RPMI7951 (cell line): ENCODE measurements at places on chromosomes 2 and 18. TPM values are rescaled to one million over a fixed set of nuclear protein-coding genes. Genes with fewer than 3 reads are reported as not detected.

GRCh38 chr2:56015711-56016115, 92.1 kb upstream of the EFEMP1 start:
- no peak for DNase-seq

DNA sequence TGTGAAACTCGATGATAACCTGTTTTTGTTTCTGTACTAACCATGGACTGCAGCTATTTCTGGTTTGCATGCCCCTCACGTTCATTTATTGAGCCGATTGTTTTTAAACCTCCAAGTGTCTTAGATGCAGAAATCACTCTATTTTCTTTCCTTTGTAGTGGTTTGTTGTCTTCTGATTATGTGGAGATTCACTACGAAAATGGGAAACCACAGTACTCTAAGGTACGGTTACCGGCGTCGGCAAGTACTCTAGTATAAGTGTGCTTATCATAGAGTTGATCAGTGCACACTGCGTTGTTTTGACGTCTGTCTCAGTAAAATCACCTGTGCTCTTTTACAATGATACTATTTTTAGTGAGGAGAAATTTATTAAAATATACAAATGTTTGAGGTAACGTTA, 87.4 kb downstream of the ADAM23 start:
- no peak for DNase-seq

MOGAT1 gene
- total RNA-seq: 0.24 and 0.29 TPM in 2 replicates

PID1 gene
- 15.9 and 23.8 TPM in 2 replicates for total RNA-seq

GRCh38 chr2:3779496-3780049, 76.2 kb downstream of the DCDC2C start:
- no peak for DNase-seq

ERBB4 gene
- total RNA-seq: not detected in 2 replicates

DNA sequence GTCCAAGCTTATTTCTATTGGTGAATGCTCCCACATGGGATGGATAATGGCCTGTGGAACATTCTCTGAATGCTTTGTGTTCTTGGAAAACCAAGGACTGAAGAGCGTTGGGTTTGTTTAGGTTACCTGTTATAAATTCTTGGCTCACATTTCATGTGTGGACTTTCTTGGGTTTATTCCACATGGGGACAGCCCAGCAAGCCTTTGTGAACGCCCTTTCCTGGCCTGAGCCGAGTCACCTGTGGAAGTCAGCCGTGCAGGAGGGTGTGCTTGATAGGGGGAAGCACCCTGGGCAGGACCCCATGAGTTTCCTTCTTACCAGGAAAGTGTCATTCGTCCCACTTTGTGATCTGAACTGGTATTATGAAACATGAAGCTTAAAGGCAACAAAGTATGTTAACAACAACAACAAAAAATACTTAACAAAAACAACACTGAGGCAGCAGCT, 4.1 kb downstream of the RAB31 start:
- no peak for DNase-seq

DNA sequence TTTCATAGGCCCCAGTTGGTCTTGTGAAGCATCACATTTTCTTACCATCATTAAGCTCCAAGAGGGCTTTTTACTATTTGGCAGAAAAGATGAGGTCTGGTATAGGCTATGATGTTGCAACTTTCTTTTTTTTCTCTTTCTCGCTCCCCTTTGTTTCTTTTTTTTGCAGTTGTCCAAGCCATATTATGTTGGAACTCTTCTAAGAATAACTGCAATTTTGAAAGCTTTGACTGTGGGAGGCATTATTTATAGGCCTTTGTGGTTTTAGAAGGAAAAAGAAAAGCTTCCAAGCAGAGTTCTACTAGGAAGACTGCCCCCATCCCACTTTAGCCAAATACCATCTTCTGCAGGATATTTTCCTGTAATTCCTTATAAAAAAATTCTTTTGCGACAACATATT, 571.6 kb downstream of the ARHGAP15 start:
- no peak for DNase-seq

DNA sequence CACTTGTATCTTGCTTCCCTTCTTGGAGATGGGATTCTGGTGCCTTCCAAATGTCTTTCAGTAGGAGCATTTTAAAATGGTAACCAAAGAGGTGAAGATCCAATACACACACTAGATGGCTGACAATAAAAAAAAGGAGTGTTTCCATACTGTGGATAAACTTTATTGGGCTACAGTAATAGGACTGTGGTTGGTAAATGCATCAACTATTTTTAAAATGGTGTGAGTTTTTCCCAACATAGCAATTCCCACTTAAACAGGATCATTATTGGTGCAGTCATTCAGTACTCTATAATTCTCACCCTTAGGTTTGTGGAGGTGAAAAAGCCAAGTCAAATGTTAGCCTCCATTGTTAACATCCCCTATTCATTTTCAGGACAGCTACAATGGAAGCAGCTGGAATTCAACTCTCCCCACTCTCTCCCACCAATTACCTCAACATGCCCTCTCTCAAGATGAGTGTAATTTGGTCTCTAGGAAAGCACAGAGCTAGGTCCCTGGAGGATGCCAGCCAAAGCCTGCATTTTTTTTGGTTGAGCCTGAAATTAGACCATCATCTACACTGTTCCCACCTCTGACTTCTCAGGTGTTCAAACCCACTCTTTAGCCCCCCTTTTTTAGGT, 273.3 kb downstream of the TCF4 start:
- DNase-seq: no peak

- DNase-seq: no peak
Measured at GRCh38 chr2:80009211-80009610, 295.3 kb downstream of the LRRTM1 start.

SFT2D3 gene
- total RNA-seq: 8.5 and 9.3 TPM in 2 replicates

C2orf15 gene
- 0.24 TPM in 1 of 2 replicates, not detected in the other for total RNA-seq

TMEM169 gene
- 2.2 and 2.9 TPM in 2 replicates for total RNA-seq

DNA sequence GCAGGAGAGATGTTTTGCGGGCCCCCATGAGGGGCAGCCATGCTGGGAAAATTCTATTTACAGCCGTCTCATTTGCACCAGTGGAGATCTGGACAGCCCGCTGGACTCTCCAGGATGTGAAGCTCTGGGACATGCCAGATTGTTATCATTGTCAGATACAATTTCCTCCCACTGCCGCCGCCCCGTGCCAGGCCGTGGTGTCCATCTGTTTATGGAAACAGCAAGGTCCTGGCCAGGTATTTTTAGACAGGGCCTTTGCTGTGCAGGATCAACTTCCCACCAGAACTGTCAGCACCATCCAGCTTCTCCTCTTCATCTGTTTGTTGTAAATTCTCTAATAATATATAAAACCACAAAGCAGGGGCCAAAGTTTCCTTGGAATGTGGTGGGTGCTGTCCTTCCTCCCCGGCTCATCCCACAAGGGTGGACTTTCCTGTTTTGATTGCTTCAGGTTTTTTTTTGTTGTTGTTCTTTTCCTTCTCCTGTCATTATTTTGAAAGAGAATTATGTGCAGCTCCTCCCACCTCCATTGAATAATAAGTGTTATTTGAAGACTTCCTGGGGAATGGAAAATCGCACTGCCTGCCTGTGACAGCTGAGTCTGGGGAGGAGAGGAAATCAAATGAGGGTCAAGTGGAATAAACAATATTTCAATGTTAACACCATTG, 398.1 kb downstream of the TNS1 start:
- no peak for DNase-seq

GRCh38 chr2:240367721-240368120, 67.7 kb upstream of the GPC1 start:
- DNase-seq: no peak
